ENCODE measurements at places on chromosomes 7 and 10.

- no peak for DNase-seq
Measured at GRCh38 chr7:46725838-46726237, 804.8 kb upstream of the IGFBP3 start.

DNA sequence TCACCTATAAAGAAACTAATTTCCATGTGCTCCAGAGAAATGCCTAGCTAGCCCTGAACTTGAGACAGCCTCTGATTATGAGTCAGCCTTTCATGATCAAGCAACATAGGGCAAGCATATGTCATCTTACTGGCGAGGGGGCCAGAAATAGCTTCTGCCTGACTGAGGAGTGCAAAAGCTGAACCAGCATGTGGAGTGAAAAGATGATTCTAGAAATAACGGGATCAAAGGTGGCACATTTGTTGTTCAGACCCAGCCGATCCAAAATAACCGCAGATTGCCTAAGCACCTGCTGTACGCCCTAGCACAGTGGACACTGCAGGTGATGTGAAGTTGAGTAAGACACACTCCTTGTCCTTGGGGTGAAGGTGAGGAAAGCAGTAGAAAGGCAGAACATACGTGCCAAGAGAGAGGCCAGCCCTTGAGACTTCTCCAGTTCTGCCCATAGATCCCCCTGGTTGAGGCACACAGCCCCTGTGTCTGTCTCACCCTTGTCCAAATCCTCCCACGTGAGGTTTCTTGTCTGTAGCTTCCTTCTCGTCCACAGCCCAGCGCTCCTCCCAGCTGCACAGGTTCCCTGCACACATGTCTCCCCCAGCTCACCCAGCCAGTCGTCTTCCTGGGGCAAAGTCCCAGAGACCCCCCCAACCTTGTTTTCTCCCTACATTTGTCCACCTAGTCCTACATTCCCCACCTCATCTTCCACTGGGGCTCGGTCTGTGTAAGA, 2.8 kb upstream of the BCL7B start:
- no peak for DNase-seq

GRCh38 chr10:60572511-60573194, 183.0 kb upstream of the ANK3 start:
- peak; percentile 72 for DNase-seq

GRCh38 chr10:23174977-23175512, 17.1 kb upstream of the PTF1A start:
- DNase-seq: no peak

- DNase-seq: no peak
Measured at GRCh38 chr10:77829356-77829755, 97.2 kb downstream of the DLG5 start.

DNA sequence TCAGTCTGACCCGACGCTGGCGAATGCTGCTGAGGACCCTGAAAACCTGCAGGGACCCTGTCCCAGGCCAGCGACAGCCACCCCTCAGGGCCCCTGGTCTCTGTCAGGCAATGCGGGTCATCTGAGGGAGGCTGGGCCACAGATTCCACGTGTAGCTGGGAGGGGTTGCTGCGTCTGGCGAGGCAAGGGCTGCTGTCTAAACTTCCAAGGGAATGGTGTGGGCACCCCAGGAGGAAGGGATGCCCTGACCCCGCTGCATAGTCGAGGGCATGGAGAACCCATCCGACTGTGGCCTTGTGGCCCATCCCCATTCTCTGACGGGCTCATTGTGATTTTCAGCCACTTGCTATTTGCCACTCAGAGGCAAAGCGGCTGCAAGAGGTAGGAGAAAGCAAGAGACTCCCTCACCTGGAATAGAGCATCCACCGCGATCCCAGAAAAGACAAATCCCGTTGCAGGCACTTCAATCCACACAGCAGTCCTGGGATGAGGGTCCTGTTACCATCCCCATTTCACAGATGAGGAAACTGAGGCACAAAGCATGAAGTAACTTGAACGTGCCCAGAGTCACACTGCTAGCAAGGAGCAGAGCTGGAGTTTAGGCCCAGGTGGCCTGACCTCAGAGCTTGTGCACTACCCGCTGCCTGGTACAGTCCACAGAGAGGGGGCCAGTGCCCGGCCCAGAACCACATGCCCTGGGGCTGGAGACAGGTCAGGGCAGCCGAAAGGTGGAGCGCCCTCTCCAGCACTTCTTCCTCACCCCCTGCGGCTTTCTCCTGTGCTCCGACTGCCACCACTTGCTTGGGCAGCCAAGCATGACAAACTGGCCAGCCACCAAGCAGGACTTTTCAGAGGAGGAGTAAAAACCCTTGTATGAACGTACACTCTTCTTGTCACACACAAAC, 163.8 kb upstream of the KLF14 start:
- no peak for DNase-seq

DNA sequence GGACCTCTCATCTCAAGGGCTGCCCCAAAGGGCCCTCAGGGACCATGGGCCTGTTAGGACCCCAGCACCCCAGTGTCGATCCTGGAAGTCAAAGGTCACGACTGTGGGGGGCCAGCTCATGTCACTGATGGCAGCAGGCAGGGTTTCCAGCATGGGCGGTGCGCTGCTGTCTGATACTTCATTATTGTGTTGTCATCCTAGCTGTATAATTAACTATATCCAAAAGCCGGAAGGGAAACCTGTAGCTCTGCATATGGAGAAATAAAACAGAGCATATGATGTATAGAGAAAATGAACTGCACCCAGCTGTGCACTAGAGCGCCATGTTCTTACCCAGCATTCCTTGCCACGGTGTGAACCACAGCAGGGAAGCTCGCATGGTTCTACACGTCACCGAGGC, 196.3 kb downstream of the EBF3 start:
- DNase-seq: no peak

DNA sequence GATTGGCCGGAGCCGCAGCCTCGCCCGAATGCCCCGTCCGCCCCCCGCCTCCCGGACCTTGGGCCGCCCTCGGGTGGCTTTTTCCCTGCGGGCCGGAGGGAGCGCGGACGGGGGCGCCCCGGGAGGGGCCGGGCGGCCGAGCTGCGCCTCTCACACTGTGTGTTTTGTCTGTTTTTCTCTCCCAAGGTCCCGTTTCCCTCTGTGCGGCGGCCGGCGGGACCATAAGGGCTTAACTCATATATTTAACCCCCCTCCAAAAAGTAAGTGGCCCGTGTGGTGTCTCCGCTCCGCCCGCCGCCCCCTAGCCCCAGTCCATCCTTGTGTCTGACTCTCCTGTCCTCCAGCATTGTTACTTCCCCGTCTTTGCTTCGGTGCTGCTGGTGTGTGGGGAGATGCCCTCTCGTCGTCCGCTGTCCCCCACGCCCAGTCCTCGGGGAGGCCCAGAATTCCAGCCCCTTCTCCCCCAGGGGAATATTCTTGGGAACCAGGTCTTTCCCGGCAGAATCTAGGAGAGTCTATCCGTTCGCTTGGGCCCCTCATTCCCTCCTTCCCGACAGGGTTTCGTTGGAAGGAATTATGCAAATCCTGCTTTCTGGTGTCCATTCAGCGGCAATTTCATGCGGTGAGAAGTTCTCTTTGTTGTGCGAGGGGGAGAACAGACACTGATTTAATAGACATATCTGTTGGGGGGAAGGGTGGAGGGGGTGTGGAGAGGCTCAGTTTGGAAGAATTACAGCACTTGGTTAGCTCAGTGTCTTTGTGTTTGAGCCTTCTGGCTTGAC, 1.3 kb downstream of the LCOR start:
- peak; percentile 25 for DNase-seq

DNA sequence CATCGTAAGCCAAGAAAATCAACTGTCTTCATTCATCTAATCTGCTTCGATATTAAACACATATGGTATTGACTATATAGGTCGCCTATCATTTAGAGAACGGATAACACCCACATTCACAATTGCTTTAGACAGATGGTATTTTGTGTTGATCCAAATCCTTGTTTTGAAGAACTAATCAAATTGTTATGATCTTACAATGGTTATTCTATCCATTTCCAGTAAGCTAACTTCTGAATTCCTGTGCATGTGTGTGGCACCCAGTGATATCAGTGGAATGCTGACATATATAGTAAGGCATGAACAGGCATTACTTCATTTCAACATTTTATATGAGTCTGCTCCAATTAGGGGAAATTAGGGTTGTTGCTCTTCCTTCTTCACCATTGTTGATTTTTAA, 98.8 kb downstream of the SEMA3E start:
- no peak for DNase-seq

DNA sequence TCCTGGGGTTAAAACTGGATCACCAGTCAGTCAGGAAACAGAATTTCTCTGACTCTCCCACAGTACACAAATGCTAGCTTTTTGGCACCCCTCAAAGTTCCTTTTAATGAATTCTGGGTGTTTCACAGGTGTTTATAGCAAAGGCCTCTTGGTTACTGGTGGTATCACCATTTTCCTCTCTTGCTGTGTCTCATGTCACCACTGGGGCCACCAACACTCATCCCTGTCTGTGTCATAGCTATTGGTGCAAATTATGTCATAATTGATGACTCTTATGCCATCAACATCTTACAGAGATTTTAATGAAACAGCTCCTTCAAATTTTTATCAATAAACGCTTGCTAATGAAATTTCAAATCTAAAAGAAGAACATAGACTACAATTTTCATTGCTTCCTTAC, 27.7 kb upstream of the OSBPL3 start:
- DNase-seq: no peak

DNA sequence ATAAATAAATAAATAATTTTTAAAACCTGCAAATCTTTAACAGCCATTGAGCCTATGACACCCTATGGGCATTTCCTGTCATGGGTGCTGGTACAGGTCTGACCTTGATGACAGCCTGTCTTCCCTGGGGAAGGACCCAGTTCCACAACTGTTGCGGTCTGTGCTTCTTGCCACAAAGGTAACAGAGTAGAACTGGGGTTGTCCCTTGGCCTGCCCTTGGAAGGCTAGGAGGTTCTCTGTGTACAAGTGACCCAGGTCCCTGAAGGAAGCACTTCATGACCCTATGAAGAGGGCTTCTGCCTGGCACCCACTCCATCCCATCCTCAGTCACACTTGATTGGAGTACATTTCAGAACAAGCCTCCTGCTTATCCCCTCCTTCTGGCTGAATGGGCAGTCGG, 66.9 kb downstream of the OGDH start:
- DNase-seq: no peak

DNA sequence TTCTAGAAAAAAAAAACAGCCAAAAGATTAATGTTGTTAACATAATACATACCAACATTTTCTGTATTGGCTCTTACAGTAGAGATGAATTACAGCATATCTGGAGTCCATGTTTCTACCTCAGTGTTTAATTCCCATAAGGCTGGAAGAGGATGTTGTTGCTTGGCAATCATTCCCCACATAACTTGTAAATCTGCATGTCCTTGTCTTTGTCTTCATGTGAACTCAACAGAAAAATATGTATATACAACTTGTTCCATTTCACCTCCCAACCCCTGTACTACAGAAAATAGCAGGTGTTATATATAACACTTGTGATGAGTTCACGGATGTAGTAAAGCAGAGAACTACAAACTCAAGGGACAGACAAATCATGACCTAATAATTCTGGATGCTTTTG, 160.9 kb upstream of the SEMA3C start:
- DNase-seq: no peak

DNA sequence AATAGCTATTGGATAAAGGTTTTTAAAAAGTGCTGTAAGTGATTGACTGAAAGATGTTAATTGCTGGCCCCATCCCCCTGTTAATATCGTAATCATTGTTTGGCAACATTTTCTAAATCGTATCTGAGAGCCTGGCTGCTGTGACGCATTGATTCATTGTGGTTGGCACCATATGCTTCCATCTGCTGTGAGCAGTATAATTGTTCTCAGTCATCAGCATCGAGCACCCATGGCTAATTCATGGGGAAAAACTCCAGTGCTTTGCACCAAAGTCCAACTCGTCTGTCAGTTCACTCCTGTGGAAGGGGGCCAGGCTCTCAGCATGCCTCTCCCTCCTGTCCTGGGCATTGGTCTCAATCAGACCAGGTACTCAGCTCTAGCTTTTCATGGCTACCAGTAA, 205.2 kb downstream of the STK31 start:
- DNase-seq: no peak

- DNase-seq: no peak
Measured at GRCh38 chr7:102898532-102898859, 14.3 kb upstream of the LRRC17 start.

DNA sequence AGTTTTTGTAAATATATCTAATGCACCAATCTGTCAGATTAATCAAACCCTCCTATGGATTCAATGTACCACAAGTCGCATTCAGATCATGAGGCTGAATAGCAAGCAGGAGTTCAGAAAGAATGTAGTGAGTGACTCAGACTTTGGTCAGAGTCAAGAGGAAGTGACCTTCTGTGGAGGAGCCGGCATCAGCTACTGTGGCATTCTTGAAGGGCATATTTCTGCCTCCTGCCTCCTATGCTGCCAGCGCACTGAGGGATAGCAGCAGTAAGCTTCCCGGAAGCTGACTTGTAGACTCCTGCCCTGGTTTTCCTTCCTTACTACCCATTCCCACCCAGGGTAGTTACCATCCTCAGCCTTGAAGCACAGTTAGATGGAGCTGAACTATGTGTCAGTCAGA, 867.5 kb downstream of the NRG3 start:
- no peak for DNase-seq

DNA sequence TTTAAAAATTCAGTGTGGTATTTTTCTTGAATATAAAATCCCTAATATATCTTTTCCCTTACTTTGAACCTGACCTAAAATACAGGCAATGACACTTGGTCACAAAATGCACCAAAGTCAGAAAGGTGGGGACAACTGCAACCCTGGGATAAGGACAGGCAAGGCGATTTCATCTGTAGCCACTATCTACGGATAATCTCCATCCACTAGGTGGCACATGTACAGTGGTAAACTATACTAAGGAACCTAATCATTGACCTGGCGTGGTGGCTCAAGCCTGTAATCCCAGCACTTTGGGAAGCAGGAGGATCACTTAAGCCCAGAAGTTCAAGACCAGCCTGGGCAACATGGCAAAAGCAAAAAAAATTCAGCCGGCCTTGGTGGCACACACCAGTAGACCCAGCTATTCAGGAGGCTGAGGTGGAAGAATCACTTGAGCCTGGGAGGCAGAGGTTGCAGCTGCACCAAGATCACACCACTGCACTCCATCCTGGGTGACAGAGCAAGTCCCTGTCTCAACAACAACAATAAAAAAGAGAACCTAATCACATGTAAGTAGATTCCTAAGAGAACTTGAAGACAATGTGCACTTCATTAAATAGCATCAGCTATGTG, 98.9 kb downstream of the KMT2C start:
- peak; percentile 57 for DNase-seq

DNA sequence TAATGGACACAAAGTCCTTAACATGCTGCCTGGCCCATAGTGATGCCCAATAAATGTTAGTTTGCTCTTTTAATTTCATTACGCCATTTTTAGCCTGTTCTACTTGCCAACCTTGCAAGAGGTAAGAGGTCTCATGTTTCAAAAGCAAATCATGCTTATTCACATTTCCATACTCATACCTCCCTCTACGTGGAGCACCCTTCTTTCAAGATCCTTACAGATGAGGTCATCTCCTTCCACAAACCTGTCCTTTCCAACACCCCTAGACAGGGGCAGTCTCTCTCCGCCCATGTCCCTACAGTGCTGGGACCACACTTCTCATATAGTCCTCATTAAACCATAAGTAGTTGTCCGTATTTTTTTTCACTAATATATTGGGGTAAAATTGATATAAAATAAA, 271.3 kb downstream of the FGFR2 start:
- DNase-seq: no peak
